ENCODE measurements at places on chromosomes 3 and 15.

DNA sequence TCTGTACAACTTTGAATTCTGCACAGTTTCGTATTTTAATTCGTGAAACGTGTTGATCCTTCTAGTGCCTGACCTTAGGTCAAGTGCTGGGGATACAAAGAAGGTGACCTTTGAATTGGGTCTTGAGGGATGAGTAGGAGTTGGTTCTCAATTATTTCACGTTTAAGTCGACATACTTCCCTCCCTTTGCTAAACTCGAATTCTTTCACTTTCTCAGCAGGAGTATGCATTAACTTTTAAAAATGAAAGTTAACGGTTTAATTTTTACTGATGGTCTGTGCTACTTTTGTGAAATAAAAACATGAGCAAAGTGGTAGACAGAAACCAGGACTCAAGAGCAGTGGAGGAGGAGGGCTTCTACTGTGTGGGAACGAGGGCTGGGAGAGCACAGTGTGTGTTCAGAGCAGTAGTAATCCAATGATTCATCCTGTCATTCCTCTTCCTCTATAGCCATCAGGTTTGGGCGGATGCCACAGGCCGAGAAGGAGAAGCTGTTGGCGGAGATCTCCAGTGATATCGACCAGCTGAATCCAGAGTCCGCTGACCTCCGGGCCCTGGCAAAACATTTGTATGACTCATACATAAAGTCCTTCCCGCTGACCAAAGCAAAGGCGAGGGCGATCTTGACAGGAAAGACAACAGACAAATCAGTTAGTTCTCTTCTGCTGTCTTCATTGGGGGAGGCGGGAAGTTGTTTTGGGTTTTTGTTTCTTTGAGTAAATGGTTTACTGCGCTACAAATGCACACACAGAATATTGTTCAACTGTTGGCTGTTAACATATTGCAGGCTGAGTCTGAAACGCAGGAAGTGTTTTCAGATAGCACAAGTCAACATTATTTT lies 78.6 kb upstream of the TSEN2 start:
- DNase-seq, result peak; percentile 91

DNA sequence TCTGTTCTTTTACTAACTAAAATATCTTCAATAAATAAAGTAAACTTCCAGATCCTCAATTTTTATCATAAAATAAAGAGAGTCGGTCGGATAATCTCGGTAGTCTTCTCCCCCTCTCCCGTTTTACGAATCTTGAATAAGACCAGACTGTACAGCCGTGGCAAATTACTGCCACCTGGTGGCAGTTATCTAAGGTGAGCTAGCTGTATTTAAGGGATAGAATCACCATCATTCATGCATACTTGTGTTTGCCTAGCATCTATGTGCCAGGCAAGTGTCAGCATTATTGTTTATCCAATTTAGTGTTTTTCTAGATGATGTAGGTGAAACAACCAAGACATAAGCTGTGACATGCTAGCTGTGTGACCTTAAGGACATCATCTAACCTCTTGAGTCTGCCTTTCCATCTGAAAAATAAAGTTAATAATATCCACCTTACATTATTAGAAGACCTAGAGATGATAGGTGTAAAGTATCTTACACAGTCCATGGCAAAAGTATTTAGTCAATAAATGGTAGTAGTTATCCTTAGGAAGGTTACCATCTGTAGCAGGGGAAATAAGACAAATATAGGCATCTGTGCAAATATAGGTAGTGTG lies 21.3 kb downstream of the DUT start:
- no peak for DNase-seq

- DNase-seq, result no peak
Observed at GRCh38 chr15:87357637-87358313, 898.8 kb downstream of the NTRK3 start.

- no peak for DNase-seq
Observed at GRCh38 chr3:99542767-99543518, 95.5 kb upstream of the COL8A1 start.

GRCh38 chr15:74786551-74787165 lies 4.8 kb downstream of the CSK start:
- peak; percentile 80 for DNase-seq

DNA sequence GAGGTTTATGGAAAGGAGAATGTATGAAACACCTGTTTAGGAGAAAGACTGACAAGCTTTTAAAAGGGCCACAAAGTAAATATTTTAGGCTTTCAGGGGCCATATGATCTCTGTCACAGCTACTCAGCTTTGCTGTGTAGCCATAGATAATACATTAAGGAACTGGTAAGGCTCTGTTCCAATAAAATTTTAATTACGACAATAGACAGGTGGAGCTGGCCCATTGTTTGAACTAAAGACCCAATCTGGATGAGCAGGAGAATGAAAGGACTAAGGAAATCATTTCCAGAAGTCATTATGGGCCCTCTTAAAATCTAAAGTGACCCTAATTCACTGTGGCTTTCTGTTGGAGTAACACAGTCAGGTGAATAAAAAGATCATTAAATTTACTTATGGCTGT lies 48.5 kb upstream of the SLC12A8 start:
- no peak for DNase-seq

DNA sequence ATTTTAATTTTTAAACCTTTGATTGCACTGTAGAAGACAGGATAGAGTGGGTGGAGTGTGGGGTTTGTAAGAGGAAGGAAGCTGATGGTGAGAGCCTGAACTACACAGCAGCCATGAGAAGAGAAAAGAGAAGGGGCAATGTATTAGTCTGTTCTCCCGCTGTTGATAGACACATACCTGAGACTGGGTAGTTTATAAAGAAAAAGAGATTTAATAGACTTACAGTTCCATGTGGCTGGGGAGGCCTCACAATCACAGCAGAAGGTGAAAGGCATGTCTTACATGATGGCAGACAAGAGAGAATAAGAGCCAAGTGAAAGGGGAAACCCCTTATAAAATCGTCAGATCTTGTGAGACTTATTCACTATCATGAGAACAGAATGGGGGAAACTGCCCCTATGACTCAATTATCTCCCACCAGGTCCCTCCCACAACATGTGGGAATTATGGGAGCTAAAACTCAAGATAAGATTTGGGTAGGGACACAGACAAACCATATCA lies 37.3 kb downstream of the STARD5 start:
- no peak for DNase-seq

GRCh38 chr15:44132057-44132456 lies 63.0 kb downstream of the FRMD5 start:
- no peak for DNase-seq

GRCh38 chr3:186883686-186884058 lies 41.2 kb downstream of the ADIPOQ start:
- DNase-seq, result no peak

- DNase-seq, result no peak
Observed at GRCh38 chr3:23629181-23629894, 176.4 kb upstream of the UBE2E1 start.

DNA sequence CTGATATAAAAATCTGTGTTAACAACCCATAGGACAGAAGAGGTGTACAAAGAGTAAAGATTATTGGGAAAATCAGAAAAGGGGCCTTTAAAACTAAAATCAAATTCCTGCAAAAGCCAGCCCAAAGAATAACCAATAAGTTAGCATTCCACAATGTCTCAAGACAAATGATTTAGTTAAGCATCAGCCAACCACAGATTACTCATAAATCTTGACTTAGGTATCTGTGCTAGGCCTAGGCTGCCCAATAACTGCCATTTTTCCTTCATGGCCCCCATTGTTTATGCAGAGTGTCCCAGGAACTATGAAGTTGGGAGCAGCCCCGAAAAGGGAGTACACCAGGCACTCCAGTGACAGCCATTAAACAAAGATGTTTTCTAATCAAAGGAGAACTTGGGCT lies 7.4 kb downstream of the TRANK1 start:
- DNase-seq, result no peak

- no peak for DNase-seq
Observed at GRCh38 chr3:71541313-71541712, 42.2 kb downstream of the FOXP1 start.

DNA sequence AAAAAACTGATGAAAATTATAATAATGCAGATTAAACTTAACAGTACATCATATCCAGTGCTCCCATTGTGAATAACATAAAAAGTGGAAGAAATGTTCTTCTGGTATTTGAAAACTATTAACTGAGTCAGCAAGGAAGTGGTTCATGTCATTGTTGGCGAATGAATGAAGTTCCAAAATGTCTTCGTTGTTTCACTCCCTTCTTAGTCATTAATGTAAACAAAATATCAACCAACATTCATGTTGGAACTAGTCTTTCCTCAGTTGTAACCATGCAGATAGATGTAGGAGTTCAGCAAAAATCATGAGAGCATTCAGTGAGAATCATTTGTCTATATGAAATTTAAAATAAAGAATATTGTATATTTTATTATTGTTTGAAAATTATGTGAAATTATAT lies 44.1 kb upstream of the ICE2 start:
- DNase-seq, result no peak

- DNase-seq, result no peak
Observed at GRCh38 chr15:50298340-50298739, 32.8 kb upstream of the HDC start.

DNA sequence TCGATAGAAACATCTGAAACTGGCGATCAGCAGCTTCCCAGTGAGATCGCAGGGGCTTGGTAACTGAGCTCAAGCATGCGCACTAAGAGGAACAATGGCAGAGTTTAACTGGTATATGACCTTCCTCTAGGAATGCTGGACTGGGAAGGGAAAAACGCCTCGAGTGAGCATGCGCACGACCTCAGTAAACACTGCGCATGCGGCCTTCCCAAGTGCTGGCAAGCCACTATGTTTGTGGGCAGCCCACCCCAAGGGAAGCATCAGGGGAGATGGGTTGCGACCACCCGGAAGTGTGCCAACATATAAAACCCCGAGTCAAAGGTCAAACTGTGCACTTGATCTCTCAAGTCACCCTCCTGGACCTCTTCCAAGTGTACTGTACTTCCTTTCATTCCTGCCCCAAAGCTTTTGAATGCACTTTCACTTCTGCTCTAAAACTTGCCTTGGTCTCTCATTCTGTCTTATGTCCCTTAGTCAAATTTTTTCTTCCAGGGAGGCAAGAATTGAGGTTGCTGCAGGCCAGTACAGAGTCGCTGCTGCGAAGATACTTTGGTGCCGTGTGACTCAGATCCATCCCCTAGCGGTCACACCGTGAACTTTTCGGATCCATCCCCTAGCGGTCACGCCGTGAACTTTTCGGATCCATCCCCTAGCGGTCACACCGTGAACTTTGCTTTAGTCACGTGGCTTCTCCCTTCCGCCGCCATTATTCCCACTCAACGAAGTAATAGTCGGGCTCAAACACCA lies 243.3 kb downstream of the FAM43A start:
- DNase-seq, result no peak

- no peak for DNase-seq
Observed at GRCh38 chr15:69697916-69698315, 245.3 kb downstream of the RPLP1 start.

DNA sequence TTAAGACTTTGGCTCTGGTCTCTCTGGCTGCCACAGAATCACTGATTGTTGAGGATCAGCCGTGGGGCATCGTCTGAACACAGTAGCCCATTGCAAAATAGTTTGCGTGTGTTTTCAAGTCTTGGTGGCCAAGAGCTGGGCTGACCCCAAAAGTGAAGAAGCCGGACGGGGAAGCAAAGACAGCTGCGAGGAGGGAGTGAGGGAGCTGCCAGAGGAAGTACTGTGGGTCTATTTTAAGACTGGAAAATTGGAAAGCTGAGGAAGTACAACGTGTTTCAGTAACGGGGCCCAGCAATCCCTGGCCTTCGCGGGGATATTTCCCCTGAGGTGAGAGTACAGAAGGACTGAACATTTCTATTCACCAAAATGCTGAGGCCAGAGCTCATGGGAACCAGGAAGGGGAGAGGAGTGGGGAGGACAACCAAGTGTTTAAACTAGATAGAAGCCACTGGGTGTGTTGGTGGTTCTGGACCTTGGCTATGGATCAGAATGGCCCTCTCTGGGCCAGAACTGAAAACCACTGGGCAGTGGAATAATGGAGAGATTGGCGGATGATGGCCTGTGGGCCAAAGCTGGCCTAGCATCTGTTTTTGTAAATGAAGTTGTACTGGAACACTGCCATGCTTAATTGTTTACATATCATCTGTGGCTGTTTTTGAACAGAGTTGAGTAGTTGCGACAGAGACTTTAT lies 34.1 kb upstream of the LIMD1 start:
- DNase-seq, result peak; percentile 88

DNA sequence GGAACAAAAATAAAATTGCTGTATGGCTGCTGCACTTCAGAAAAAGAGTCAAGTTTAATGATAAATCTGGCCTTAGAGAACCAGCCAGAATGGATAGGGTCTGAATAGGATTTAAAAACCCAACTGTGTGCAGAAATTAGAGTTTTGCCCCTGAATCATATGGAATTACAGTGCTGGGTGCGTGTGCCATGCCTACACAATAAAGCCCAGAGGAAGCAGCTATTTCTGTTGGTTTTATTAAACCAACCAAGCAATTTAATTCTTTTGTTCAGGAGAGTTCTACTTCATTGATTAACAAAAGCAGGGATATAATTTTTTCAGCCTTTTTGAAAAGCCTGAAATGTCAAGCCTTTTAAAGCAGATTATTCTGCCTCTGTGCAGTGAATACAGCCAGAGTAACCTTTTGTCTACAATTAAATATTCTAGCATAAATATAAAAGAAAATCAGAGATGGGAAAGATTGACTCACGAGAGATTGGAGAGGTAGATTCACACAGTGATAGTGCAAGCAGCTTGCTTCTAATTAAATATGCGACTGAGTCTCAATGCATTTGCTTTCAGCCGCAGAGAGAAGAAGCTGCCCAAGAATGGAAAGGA lies 66.7 kb upstream of the DNAJC19 start:
- no peak for DNase-seq

- DNase-seq, result no peak
Observed at GRCh38 chr3:4770561-4770960, 208.7 kb upstream of the BHLHE40 start.

DNA sequence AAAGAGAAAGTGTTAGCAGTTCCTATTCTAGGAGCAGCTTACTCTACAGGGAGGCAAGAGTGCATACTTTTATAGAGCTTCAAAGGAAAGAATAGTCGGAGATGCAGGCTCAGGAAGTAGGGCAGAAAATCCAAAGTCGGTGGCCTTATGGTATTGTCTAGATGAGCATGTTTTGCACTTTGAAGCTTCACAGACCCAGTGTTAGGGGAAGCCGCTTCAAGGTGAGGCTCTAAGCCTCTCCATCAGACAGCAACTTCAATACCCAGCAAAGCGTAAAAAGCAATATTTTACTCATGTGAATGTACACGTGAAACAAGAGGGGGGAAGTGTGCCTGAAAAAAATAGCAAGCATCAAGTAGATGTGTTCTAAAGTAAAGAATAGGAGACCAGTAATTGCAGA lies 125.6 kb upstream of the RASGRP1 start:
- no peak for DNase-seq

All from Right ventricle myocardium inferior (tissue), 1 donor.